ENCODE measurements at places on chromosomes 6 and 20.

- DNase-seq: no peak
These were observed 15.4 kb downstream of the EZR start for GRCh38 chr6:158803733-158804143.

DNA sequence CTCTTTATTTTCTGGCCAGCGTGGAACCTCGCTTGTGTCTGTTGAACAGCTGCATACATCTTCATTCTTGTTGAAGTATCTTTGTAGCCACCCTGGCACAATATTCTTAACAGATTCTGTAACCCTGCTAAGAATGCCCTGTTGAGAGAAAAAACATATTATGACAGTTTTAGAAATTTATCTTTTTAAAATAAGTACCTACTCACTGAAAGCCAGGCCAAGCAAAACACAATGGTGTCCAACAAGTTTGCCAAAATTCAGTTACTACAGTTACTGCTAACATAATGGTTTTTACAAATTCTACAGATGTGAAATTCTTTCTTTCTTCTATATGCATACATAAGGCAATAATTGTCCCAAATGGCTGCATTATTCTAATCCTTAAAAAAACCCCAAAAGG lies 18.2 kb downstream of the NUP153 start:
- peak; percentile 17 for DNase-seq

GRCh38 chr20:7207186-7207798 lies 439.8 kb downstream of the BMP2 start:
- DNase-seq: peak; percentile 26

GRCh38 chr6:75170691-75171560 lies 34.9 kb downstream of the COL12A1 start:
- DNase-seq: peak; percentile 43

GRCh38 chr20:61814726-61815125 lies 251.0 kb downstream of the TAF4 start:
- no peak for DNase-seq

Data from fibroblast of pulmonary artery (primary cell).